ENCODE measurements at places on chromosomes 2 and 18.

GRCh38 chr2:221844212-221845020, 272.3 kb upstream of the EPHA4 start:
- DNase-seq: no peak

- DNase-seq: no peak
Observed at GRCh38 chr2:142591420-142591819, 286.0 kb upstream of the KYNU start.

GRCh38 chr2:207970826-207971180, 54.5 kb downstream of the PLEKHM3 start:
- DNase-seq: no peak

- no peak for DNase-seq
Observed at GRCh38 chr18:75204269-75204731, 4.6 kb downstream of the PTGR3 start.

DNA sequence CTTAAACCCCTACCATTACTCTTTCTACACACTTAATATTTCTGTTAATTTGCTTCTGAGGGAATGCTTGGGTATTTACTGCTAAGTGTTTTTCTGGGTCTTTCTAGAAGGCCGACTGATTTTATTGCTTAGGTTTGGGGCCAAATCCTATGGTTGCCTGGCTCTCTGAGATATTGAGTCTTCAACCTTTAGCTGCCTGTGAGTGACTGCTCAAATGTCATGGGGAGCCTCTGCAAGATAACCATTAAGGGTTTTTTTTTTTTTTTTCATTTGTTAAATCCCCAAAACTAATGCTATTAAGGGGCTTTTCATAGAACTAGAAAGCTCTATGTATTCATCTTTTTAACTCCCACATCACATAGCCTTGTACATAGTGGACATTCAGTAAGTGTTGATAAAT, 5.0 kb downstream of the OSBPL6 start:
- no peak for DNase-seq

- DNase-seq: peak; percentile 6
Observed at GRCh38 chr2:12412898-12413305, 303.8 kb upstream of the TRIB2 start.

DNA sequence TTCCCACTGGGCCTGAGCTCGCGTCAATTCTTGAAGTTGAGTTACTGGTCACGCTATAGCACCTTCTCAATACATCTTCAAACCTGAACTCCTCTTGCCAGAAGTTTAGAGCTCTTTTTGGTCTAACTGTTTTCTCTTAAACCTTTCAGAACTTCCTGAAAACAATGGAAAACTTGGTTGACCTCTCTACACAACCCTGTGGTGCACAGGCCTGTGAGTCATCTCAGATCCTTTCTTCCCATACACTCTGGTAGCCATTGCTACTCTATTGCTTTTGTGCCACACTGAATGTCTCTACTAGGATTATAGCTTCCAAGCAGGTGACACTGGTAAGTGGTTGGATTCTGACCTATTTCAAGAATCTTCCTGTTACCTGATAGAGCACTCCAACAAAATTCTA, 321.5 kb upstream of the FSIP2 start:
- DNase-seq: no peak

- no peak for DNase-seq
Observed at GRCh38 chr2:142478206-142478605, 347.4 kb upstream of the LRP1B start.

DNA sequence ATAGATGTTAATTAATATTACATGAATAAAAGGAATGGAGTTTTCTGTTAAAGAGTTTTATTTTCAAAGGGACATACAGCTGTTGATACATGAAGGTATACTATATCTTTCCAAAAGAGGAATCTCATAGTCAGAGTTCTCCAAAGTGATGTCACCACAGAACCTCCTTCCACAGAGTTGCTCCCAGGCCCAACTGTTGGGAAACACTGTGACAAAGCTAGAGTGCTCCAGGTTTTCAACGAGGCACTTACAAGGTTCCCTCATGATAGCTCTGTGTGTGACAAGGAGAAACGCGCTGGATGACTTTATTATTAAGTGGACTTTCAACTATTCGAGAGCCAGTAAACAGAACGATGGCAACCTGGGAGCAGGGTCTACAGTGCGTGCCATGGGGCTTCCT, 33.5 kb downstream of the PTPN18 start:
- DNase-seq: no peak

GRCh38 chr2:121475811-121476571, 54.7 kb upstream of the RNU4ATAC start:
- DNase-seq: no peak

DNA sequence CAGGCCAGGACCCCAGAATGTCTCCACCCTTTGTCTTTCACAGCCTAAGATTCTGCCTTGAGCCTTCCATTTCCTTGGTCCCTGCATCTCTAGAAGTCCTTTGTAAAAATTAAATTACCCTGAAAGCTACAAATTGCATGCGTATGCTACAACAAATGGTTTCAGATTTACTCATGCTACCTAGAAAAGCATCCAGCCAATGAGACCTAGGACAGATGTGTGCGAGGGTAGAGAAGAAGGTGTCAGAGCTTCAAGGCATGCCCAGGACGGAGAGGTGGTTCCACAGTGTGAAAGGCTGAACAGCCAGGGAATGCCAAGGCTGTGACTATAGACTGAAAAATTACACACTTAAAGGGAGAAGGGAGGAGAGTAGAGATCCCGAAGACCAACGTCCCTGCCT, 40.2 kb downstream of the CCBE1 start:
- DNase-seq: no peak

- no peak for DNase-seq
Observed at GRCh38 chr2:235458839-235459273, 35.0 kb upstream of the AGAP1 start.

- DNase-seq: no peak
Observed at GRCh38 chr18:23757437-23757733, 68.1 kb downstream of the LAMA3 start.

DNA sequence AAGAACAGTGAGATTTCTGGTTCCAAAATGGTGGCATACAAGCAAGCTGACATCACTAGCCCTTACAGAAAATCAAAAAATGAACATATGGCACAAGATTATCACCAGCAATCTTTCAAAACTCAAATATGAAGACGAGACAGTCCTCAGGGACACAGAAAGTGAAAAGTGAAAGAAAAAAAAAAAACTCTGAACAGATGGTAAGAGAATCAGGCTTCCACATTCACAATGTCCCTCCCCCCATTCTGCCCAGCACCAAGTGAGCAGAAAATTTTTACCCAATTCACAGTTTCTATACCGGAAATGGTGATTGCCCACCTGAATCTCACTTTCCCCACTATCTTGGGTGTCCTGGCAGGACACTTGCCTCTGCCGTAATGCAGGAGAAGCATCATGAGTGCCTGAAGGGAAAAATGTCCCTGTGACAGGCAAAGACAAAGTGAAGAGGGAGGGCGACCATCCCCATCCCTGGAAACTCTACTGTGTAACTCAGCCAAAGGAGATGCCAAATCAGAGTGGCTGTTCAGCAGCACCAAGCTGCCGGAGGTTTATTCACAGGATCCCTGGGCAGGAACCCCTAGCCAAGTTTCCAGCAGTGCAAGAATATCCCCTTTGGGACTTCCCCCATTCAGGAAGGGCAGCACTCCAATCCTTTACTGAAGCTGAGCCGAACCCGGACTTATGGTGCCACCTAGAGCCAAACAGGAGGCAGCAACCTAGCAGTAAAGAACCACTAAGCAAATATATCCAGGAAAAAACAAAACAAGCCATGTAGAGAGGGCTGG, 312.2 kb downstream of the LRATD1 start:
- no peak for DNase-seq

DNA sequence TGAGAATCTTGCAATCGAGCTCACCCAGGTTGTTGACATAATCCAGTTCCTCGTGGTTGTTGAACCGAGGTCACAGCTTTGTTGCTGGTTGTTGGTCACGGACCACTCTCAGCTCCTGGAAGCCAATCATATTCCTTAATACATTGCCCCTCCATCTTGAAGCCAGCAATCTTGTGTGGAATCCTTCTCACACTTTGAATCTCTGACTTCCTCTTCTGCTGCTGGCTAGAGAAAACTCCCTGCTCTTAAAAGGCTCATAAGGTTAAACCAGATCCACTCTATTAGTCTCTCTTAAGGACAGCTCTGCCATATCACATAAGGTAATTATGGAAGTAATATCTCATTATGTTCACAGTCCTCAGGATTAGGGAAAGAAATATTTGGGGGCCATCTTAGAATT, 41.1 kb downstream of the SP140 start:
- DNase-seq: no peak

DNA sequence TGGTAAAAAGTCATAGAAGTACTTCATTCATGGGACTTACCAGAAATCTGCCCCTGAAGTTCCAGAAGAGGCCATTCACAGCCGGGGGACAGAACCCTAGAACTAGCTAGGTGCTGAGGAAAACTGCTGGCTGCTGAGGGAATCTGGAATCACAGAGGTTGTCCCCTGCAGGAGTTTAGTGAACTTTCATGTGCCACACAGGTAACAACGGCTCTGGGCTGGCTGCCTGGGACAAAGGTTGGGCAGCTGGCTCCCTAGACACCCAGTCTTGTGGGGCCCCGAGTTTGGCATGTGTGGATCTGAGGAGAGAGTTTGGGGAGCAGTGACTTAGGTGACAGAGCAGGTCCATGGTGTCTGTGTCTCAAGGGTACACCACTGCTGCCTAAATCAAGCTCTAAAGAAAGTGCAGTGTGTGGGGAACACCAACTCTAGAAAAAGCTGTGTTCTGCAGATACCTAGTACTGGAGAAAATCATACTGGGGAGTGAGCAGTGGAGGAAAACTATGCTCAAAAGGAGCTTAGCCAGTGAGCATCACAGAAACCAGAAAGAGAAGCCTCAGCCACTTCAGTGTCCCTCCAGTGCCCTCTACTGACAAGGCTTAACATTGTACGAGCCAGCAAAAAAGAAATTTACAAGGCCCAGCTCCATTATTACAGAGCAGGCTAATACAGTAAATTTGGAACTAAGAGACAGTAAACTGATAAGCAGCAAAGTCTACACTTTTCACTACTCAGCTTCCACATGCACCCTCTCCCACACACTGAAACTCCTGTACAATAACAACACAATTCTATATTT, 15.2 kb downstream of the GALNT3 start:
- no peak for DNase-seq

- no peak for DNase-seq
Observed at GRCh38 chr18:44920441-44920840, 239.8 kb downstream of the SETBP1 start.

DNA sequence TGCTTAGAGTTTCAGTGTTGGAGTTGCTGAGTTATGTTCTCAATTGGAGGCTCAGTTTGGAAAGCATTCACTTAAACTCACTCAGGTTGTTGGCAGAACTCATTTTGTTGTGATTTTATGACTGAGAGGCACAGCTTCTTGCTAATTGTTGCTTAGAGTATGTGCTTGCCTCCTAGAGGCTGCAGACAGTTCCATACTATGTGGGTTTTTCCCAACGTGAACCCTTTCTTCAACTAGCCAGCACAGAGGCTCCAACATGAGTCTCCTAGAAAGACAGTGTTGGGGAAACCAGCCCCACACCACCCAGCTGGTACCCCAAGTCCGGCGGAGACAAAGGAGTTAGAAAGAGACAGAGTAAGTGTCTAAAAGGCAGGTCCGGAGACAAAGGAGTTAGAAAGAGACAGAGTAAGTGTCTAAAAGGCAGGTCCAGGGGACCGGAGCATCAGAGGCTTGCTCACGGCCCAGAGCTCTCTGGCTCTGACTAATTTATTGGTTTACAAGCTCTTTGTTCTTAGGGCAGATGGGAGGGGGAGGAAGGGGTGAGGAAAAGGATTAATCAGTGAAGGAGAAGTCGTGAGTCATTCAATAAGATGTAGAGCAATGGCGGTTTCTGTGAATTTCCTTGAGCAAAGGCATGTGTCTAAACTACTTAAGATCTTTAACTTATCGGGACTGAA, 999.7 kb upstream of the LRRTM1 start:
- no peak for DNase-seq

DNA sequence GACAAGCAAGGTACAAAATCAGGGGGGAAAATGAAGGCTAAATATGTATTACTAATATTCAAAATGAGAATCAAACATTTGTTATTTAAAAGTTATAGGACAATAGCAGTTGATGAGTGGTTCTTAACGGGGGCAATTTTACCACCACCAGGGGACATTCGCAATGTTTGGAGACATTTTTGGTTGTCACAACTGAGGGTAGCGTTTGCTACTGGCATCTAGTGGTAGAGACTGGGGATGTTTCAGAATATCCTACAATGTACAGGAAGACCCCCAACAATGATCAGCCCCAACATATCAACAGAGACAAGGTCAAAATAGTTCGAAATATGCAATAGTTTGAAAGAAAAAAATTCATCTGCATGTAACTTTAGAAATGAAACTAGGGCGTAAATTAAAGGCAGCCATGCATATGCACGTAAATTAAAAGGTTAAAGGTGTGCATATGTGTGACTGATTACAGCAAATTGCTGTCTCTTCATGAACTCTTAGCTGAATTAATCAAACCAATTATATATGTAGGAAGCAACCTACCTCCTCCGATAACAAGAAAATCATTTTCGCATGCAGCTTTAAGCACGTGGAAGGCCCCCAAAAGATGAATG, 61.2 kb upstream of the CUL3 start:
- no peak for DNase-seq

DNA sequence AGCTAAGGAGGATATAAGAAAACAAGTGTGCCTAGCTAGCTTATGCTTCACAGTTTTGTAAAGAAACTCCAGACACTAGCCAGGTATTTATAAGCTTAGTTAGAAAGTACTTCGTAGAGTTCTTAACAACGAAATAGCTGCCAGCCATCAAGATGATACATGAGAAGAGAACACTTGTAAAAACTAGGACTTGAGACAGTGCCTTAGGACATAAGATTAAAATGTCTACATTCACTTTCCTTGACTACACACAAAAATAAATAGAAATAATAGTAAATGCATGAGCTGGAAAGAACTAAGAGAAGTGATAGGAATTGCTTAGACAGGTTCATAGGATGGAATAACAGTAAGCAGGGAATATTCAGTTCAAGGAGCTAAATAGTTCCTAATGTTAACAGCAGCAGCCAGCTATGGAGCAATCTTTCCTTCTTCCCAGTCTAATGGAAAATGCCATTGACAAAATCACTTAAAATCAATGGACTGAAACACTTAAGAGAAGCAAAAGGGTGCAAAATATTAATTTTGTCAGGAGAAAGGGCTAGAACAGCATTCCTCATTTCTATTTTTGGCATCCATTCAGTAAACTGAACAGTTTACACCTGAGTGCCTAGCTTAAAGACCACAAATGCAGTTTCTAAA, 186.6 kb downstream of the PDE11A start:
- no peak for DNase-seq

GRCh38 chr2:105756435-105756834, 11.7 kb downstream of the NCK2 start:
- DNase-seq: no peak

GRCh38 chr2:46146866-46147502, 150.2 kb upstream of the EPAS1 start:
- no peak for DNase-seq
